ENCODE measurements at places on chromosomes 16 and 17. TPM values are rescaled to one million over a fixed set of nuclear protein-coding genes. Genes with fewer than 3 reads are reported as not detected.

Gene KRTAP4-9
- total RNA-seq: not detected

Gene BRIP1
- total RNA-seq: 1.5 TPM

Gene KRT20
- not detected for total RNA-seq

Gene CMC2
- total RNA-seq: 48.2 TPM

Gene NPIPB9
- 1.2 TPM for total RNA-seq

Gene ACSM2A
- total RNA-seq: not detected

Gene ABCA6
- total RNA-seq: under 0.01 TPM

Gene NKD1
- total RNA-seq: under 0.01 TPM

Gene TP53TG3D
- total RNA-seq: 0.43 TPM

Gene TERB1
- 0.21 TPM for total RNA-seq

Gene KRT40
- not detected for total RNA-seq

Gene KRTAP16-1
- total RNA-seq: not detected

Measured in tracheal epithelial cell (primary cell).